Ascending aorta (tissue), 2 donors: ENCODE measurements at places on chromosomes 6 and 20.

- no peak for DNase-seq
Observed at GRCh38 chr6:21984561-21984960, 312.3 kb downstream of the PRL start.

DNA sequence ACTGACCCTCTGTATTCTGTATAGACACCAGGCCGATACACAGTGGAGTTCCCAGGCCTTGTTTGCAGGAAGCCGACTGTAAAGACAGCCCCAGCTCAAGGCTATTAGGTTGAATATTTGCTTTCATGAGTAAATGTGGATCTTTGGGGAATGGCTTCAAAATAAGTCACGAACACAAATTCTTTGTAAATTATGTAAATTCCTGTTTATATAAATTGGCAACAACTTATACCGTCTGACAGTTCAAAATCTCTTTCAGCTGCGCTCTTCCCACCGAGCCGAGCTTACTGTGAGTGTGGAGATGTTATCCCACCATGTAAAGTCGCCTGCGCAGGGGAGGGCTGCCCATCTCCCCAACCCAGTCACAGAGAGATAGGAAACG is 24.7 kb downstream of the EDN3 start:
- no peak for DNase-seq

GRCh38 chr6:151763303-151763702 is 44.2 kb upstream of the ESR1 start:
- DNase-seq: no peak

GRCh38 chr6:120278689-120279396 is 929.3 kb upstream of the MAN1A1 start:
- no peak for DNase-seq

- DNase-seq: no peak
Observed at GRCh38 chr6:8875986-8876385, 440.6 kb upstream of the SLC35B3 start.

DNA sequence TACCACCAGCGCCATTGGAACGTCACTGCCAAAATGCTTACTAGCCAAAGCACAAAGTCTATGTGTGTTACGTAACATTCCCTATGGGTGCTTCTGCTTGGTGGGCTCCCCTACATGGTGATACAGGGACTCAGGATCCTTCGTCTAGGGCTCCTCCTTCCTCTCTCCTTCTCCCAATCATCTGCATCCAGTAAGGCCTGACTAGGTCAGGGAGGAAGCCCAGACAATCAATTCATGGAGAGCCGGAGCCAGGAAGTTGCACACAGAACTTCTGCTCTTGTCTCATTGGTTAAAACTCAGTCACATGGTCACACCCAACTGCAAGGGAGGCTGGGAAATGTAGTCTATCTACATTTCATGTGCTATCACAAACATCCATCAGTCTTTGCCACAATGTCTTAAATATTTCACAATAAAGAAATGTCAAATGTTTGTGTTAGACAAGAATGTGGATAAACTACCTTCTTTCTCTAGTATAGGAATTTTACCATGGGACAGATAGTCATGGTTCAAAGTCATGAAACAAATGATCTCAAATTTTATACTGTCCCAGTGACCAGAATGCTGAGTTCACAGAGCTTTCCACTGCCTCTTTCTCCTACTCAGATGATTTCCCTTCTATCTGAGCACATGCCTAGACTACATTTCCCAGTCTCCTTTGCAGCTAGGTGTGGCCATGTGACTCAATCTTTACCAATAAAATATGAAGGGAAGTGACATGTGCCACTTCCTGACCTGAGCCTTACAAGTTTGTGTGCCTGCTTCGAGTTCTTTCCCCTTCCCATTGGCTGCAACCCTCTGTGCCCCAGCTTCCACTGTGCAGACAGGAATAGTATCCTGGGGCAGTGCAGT is 9.3 kb upstream of the KCNK15 start:
- DNase-seq: no peak

DNA sequence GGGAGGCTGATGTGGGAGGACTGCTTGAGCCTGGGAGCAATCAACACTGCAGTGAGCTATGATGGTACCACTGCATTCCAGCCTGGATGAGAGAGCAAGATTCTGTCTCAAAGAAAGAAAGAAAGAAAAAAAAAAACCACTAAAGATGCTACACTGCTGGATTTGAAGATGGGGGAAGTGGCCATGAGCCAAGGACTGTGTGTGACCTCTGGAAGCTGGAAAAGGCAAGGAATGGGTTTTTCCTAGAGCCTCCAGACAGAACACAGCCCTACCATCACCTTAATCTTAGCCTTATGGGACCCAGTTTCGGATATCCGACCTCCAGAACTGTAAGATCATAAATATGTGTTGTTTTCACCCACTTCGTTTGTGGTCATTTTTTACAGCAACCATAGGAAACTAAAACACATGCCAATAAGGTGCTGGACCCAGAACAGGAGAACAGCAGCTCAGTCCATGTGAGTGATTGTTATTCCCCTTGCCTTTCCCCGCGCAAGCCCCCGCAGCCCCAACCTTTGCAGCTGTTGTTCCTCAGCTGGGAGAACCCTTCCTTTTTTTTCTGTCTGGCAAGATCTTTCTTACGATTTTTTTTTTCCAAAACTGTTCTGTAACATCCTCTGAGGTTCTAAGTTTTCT is 11.1 kb upstream of the VAPB start:
- no peak for DNase-seq

DNA sequence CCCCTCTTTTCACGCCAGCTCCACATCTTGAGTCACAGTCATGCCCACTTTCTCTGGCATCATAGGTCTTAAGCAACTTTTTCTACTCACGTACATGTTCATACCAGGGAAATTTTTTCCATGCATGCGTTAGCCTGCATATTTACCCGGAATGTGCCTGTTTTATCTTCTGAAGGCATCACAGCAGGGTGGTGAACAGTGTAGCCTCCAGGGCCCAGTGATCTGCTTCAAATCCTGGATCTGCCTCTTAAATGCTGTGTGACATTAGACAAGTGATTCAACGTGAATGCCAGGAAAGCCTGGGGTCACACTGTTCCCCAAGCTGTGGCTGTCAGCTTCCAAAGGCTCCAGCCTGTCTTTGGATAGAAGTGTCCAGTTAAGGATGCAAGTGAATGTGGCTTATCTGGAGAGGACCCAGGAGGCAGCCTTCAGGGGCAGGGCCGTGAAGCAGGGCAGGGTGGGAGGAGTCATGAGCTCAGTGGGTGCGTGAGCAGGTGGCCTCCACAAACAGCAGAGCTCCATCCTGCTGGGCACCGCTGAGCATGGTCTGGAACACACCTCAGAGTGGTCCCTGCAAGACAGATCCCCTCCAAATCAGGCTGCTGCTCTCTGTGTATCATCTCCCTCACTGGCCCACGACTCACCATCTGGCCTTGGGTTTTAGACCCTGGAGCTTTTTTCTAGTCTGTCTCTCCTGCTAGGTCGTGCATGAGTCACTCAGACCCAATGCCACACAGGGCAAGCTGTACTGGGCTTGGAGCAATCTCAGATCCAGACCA is 30.4 kb upstream of the CD93 start:
- no peak for DNase-seq
